ENCODE measurements at places on chromosomes 4 and X.

GRCh38 chrX:15202454-15203177, 67.3 kb downstream of the ASB9 start:
- DNase-seq = no peak

- DNase-seq = no peak
Measured at GRCh38 chr4:174598800-174599199, 76.5 kb upstream of the HPGD start.

- no peak for DNase-seq
Measured at GRCh38 chr4:76582074-76582816, 147.2 kb downstream of the SHROOM3 start.

DNA sequence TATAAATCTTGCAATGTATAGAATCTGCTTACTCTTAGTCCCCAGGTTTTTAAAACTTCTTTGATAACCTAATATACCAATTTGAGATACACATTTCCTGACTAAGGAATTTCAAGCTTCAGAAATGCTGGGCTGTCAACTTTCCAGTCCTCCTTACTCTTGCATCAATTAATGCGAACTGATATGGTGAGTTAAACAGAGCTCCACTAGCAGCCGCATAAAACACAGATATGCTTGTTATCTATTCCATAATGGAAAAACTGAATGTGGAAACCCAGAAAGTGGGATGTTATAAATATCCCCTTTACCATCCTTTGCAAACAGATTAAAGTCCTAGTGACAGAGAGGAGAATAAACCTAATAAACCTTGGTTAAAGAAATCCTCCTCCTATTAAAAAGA, 1913.7 kb downstream of the STIM2 start:
- no peak for DNase-seq

DNA sequence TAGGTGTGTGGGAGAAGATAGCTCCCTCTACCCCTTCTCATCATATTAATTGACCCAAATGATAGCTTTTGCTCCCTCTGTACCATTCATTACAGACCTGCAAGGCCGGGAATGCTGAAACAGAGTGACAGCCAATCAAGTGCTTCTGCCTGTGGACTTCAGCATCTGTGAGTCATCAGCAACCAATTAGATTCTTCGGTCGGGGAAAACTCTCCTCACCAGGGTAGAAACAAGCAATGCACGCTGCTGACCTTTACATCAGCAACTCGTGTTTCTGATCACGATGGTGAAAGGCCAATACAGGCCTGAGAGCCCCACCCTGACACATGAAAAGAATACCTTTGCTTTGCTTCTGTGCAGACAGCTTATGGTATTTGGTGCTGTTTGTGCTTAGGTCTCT, 347.2 kb upstream of the DDX53 start:
- DNase-seq = no peak

DNA sequence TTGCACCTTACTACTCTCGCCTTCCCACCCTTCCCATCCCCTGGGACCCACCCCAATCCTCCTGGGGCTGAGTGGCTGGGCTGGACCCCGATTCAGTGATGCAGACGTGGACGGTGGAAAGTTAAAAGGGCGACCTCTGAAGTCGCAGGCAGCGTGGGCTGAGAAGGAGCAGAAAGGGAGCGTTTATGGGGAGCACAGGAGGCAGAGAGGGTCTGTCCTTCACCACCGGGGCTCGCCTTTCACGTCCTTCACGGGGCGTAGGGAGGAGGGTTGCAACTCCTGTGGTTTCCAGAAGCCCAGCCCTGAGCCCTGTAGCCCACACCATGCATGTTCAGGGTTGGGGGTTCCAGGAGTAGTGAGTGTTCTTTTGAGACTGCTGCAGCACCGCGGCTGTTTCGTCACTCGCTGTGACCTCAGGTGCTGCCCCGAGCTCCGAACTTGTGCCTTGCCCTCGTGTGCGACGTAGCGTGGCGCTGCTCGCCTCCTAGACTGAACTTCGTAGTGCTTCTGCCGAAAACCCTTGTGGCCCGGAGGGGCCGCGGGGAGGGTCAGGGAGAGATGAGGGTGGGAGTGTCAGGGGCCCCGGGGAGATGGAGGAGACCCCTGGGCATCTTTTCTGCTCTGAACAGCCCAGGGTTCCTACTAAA, 1.6 kb downstream of the NHS start:
- no peak for DNase-seq

DNA sequence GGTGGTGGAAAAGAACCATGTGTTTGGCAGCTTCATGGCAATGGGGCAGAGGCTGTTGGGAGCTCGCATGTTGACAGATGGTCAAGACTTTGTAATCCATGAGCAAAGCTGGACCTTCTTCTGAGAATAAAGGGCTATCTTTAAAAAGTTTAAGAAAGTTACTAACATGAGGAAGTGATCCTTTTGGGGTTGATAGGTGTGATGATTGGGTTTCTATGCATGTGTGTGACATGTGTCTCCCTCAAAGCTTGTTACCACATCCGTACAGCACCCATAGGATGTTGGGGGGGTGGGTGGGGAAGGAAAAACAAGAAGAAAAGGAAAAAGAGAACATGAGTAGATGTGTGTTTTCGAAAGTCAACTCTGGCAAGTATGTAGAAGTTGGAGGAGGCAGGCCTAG, 123.0 kb upstream of the TLR3 start:
- no peak for DNase-seq

DNA sequence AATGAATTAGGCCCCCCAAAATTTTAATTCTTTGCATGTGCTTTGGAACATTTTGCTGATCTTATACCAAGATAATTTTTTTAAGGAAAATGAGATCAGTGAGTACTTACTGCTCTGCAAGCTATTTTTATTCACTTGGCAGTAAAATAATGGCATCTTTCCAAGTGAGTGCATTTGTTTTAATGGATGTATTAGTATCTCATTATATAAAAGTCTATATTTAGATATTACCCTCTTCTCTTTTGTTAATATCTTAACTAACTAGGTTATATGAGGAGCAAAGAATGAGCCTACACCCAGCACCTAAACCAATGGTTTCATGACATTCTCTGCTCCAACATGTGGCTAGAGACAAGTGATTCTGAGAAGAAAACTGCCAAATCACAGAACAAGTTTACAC, 21.1 kb upstream of the ARAF start:
- no peak for DNase-seq

GRCh38 chr4:13633671-13634070, 6.1 kb upstream of the BOD1L1 start:
- DNase-seq = no peak

DNA sequence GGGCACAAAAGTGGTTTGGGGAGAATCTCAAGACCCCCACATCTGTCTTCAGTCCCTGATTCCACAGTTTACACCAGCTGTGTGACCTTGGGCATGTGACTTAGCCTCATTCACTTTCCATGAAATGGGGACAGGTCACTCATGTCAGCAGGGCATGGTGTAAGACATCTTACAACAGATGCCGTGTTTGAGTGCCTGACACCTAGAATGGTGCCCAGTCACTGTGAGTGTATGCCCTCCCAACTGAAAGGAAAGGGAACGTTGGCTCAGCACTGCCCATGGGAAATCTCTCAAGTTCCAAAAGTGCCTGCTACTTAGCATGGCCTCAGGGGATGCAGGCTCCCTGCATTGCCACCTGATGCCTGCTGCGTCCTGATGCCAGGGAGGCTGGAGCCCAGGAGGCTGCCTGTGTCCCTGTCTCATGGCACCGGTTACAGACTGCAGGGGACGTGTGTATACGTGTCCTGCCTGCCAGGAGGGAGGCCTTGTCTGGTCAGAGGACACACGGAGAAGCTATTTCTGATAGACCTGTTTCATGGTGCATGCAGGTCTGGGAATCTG, 32.2 kb downstream of the RNF4 start:
- no peak for DNase-seq

DNA sequence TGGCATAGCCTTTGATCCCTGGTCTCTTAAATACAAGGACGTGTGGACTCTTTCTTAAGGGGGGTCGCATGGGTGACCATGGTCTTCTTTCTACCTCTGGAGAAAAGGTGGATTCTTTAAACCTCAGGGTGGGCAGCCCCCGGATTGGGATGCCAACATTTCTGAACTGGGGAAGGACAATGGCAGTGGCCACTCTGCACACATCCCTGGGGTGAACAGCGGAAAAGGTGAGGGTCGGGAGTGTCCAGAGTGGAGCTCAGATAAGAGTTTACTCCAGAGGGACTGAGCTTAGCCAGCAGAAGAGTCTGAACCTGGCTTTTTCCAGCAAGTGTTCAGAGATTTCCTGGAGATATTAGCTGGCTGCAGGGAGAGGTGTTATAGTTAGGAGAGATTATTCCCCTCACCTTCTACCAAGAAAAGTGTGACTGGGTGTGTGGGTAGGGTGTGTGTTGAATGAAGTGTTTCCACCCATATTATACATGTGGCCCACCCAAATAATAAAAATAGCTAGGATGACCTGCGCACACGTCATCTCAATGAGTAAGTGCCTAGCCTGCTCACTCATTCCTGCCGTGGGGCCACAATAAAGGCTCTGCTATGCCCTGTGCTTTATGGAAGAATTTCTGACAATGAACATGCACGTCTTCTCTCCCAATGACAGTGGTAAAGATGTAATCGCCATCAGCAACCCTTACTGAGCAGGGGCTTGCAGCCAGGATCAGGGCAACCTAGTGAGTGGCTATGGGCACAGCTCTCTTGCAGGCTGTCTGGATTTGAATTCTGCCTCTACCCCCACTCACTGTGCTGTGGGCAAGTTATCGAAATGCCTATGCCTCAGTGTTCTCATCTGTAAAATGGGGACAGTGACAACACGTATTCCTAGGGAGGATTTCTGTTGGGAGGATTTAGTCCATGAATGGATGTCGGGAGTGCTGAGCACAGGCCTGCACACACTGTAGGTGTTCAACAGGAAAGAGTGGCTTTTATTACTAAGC, 76.6 kb downstream of the SLC2A9 start:
- DNase-seq = no peak

DNA sequence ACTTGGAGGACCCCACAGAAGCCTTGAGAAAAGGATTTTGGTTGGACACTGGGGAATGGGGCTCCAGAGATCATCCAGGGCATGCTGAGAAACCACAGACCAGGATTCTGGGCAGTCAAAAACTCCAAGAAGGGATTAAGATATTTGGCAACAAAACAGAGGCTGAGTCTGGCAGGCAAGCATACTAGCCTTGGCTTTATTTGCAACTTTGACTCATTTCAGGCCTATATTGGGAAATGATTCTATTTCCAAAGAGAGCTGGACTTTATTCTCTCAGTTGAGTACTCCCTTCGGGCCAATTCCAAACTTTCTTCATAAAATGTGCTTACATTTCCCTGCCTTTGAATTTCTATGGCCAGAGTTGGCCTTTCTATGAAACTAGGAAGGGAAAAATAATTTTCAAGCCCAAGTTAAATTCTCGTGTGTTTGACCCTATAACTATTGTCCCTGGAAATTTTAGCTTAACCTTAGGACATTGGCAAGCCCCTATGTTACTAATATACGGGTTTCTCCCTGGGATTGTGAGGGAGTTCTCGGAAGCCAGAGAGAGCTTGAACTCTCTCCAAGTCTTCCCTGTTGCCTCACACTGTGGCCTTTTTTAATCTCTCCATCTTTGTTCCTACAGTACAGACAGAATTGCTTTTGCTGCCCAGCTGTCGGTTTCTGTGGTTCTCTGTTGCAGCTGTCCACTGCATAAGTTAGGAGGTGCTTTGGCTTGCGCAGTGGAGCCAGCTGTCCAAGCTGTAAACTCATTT, 112.6 kb upstream of the FAM9A start:
- no peak for DNase-seq

DNA sequence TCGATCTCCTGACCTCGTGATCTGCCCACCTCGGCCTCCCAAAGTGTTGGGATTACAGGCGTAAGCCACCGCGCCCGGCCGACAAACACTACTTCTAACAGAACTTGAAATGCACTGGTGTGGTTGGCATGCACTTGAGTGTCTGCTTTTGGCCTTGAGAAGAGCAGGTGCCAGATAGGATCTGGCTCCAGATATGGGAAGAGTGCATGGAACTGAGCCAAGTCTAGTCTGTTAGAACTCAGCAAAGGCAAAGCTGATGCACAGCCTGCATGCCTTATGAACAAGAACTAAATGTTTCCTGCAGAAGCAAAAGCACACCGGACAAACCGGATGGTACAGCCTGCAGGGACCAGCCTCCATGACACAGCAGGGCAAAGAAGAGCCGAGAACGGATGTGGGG, 35.1 kb upstream of the TBL1X start:
- DNase-seq = no peak
